ENCODE measurements at places on chromosomes 5 and 9. TPM values are rescaled to one million over a fixed set of nuclear protein-coding genes. Genes with fewer than 3 reads are reported as not detected.

The KCNN2 gene
- 44.9 TPM for total RNA-seq

The IL3 gene
- total RNA-seq: not detected

GRCh38 chr9:81687521-81688261 lies 1.7 kb downstream of the TLE1 start:
- peak; percentile 33 for DNase-seq

GRCh38 chr5:10162468-10162867 lies 87.2 kb downstream of the ATPSCKMT start:
- peak; percentile 48 for DNase-seq

DNA sequence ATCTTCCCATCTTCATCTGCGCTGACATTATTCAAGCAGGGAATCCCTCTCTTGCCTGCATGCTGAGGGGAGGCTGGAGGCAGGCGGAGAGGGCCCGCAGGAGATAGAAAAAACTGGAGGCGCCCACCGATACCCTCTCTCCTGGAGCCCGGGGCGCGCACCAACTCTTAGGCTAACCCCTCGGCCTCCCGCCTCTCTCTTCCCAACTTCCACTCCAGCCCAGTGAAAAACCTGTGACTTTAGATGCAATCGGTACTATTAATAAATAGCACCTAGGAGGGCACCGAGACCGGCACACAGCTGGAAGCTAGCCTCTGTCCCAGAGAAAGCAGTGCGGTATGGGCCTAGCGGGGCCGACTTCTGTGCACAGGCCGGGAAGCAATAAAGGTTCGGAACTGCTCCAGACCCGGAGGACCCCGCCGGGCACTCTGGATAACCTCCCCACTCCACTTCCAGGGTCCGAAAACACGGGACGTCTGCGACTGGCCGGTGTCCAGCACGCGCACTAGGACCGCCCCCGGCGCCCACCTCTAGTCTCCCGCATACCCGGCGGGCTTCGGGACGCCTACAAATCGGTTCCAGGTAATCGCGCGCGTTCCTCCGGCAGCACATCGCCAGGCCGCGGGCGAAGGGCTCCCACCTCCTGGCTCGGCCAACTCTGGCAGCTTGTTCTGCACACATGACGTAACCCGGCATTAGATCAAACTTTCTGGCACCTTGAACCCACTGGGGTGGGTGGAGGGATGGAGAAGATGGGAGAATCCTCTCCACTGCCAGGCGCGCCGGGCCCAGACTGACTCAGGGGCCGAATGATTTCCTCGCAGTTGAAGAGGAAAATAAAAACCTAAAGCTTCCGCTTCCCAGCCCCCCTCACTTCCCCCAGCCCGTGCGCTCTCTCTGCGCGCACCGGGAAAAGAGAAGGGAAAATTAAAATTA lies 1.4 kb downstream of the EFNA5 start:
- peak; percentile 63 for DNase-seq

The LHFPL2 gene
- total RNA-seq: 126 TPM

DNA sequence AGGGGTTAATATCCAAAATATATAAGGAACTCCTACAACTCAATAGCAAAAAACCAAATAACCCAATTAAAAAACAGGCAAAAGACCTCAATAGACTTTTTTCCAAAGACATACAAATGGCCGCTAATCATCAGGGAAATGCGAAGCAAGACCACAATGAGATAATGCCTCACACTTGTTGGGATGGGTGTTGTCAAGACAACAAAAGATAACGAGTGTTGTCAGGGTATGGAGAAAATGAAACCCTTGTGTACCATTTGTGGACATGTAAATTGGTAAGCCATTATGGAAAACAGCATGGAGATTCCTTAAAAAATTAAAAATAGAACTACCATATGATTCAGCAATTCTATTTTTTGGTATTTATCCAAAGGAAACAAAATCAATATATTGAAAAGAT lies 620.2 kb downstream of the ACTL7B start:
- no peak for DNase-seq

- peak; percentile 75 for DNase-seq
Observed at GRCh38 chr9:71249729-71250317, 128.4 kb upstream of the TRPM3 start.

DNA sequence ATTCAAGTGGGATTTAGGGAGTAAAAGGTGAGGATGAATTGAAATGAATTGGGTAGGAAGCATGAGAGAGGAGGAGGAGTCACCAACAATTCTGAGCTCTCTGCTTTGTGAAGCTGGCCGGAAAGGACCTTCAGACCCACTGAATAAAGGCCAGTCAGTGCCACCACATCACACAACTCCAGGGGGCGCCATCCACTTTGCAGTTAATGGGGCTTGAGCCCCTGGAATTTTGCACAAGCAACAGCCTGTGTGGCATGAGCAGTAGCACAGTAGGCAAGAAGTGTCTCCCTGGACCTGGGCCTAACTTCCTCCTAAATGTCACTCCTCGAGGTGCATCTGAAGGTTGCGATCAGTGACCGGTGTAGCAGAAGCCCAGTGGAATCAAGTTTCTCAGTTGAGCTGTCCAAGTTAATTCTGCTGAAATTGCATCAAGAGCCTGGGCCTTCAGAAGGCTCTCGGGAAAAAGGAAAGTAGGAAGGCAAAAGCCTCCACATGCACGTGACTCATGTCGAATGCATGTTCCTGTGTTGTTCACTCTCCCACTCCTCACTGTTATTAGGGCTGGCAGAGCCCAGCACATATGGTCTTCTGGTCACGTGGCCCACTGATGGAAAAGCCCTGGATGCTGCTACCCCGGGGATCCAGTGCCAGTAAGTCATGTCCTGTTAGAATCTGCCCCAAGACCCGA lies 27.8 kb upstream of the GLIS3 start:
- DNase-seq: no peak

DNA sequence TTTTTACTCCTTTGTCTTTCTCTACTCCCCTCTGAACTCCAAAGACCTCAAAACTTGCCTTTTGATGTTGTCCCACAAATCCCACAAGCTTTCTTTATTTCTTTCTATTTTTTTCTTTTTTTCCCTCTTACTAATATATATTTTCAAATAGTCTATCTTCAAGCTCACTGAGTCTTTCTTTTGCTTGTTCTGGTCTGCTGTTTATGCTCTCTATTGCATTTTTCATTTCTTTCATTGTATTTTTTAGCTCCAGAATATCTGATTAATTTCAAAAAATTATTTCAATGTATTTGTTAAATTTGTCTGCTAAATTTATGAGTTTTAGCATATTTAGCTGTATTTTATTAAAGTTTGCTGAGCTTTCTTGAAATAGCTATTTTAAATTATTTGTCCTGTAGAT lies 223.3 kb upstream of the IRX1 start:
- DNase-seq: no peak

DNA sequence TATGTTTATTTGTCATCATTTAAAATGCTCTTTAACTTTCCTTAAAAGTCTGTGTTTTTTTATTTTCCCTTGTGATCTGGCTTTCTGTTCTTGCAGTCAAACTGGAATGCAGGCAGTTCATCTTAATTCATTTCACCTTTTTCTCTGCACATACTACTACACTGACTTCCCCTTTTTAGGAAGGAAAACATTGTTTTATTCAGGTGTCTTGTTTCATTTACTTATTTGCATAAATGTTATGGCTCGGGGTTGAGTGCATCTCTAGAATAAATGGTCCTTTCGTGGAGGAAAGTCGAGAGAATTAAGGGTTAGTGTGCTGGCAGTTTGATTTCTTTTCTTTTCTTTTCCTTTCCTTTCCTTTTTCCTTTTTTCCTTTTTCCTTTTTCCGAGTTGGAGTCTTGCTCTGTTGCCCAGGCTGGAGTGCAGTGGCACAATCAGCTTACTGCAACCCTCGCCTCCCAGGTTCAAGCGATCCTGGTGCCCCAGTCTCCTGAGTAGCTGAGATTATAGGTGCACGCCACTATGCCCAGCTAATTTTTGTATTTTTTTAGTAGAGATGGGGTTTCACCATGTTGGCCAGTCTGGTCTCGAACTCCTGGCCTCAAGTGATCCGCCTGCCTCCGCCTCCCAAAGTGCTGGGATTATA lies 76.0 kb upstream of the LRRC70 start:
- DNase-seq: no peak

DNA sequence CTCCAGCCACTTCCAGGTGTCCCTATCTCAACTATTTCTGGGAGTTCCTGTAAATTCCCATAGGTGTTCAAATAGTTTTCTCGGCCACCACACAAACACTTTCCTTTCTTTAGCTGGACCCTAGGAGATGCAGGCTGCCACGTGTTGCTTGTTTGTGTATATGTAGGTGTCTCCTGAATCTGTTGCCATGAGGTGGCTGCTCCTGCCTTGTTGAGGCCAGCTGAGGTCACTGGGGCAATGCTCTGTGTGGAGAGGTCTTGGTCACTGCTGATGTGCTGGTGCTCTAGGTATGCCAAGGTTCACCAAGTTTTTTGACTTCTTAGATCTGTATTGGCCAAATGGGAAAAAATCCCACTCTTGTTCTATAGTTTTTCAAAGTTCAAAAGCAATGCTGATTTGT lies 132.5 kb upstream of the CHD1 start:
- no peak for DNase-seq

- no peak for DNase-seq
Observed at GRCh38 chr9:130276955-130277354, 11.4 kb downstream of the HMCN2 start.

The IGIP gene
- total RNA-seq: 1.5 TPM

DNA sequence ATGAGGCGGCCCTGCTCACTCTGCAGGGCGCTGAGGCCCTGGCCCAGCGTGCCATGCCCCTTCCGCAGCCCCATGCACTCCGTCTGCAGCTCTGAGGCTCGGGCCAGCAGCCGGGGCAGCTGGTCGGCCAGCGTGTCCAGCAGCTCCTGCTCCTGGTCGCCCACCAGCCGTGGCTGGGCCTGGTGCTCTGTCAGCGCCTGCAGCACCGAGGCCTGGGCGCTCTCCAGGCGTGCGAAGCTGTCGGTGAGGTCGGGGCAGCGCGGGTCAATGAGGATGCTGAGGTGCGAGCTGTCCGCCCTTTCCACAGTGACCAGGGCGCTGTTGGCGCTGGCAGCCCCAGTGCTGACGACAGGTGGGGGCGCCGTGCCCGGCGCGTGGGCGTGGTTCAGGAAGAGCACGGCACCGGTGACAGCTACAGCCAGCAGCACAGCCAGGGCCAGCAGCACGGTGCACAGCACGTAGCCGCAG lies 9.4 kb downstream of the FIBCD1 start:
- DNase-seq: no peak

DNA sequence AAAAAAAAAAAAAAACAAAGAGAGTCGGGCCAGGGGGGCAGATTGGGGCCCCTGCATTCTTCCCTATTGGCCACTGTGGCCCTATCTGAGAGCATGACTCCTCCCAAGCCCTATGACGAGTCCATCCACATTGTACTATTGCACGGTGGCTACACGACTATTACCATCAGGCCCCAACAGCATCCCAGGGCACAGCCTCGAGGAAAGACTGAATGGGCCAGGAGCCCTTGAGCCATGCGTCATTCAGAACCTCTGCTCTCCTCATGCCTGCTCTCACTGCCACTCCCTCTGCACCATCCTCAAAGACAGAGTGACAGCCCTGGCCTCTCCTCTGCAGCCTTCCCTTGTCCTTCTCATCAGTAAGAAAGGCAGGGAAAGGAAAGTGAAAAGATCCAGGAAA lies 20.2 kb upstream of the ORM1 start:
- DNase-seq: no peak

The PTGES gene
- 1.4 TPM for total RNA-seq

DNA sequence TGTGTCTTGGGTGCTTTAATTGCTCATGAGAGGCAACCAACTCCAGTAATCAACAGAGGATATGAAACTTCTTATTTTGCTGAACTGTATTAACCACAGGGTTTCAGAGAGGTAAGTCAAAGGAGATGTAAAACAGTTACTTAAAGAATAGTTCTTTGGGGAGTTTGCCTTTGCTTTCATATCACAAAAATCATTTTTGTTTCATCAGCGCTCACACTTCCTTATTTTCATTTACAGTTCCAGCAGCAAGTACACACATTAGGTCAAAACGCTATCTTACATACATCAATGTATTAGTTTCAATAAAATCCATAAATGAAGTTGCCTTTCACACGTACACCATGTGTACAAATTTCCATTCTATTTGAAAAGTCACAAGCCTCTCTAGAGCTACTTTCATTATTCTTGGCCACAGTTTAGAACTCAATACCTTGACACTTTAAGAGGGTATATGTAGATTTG lies 50.1 kb downstream of the ST8SIA4 start:
- no peak for DNase-seq

GRCh38 chr5:153236319-153236718 lies 254.2 kb upstream of the GRIA1 start:
- no peak for DNase-seq

DNA sequence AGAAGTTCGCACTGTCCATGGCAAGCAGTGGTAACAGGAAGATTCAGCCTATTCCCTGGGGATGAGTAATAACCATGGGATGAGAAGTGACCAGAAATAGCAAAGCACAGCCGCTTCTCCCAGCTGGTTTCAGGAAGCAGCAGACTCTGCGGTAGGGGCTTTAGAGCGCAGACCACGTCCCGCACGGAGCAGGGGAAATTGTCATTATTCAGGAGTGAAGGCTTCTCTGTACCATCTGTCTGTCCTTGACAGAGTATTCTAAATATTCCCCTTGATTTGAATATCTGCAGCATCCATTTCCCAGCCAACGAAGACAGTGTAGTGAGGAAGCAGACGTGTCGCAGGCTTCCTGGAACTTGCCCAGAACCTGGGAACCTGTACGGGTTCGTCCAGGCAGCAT lies 159.6 kb downstream of the NXNL2 start:
- no peak for DNase-seq

The C7 gene
- total RNA-seq: 153 TPM

GRCh38 chr5:129672006-129672405 lies 75.9 kb upstream of the MINAR2 start:
- DNase-seq: no peak

The BRD3OS gene
- 18.6 TPM for total RNA-seq

- DNase-seq: no peak
Observed at GRCh38 chr9:131144201-131144600, 18.8 kb downstream of the NUP214 start.

DNA sequence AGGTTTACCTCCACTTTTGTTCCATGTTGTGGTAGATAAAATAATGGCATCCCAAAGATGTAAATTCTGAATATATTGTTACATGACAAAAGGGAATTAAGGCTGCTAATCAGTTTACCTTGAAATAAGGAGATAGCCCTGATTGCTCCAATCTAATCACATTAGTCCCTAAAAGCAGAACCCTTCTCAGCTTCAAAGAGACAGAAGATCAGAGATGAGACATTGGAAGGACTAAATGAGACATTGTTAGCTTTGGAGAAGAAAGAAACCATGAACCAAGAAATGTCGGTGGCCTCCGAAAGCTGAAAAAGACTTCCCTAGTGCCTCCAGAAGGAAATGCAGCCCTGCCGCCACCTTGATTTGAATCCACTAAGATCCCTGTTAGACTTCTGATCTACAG lies 82.8 kb upstream of the PARP8 start:
- DNase-seq: no peak

GRCh38 chr5:177440211-177440989 lies 6.2 kb upstream of the PRR7 start:
- no peak for DNase-seq

The PCDHB7 gene
- 1.1 TPM for total RNA-seq

The PDE6A gene
- not detected for total RNA-seq

The FSD1L gene
- total RNA-seq: 4.3 TPM

DNA sequence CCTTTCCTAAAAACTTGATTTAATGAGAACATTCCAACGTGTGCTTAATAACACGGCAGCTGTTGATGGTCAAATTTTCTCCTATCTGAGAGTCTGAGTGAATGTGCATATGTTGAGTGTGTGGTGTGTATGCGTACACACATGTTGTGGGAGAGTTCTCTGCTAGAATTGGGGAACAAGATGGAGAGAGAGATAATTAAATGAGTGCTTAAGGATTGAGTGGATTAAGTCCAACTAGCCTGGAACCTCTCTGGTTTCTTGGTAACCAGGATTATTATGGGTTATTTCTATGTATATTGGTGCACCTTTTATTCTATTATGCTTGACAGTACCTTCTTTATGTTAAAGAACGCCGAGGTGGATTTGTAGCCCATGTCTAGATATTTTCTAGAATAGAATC lies 36.4 kb upstream of the TNFAIP8 start:
- DNase-seq: no peak
